Activated CD4-positive, CD25-positive, alpha-beta regulatory T cell treated with anti-CD3 and anti-CD28 coated beads, Interleukin-2, amount 50 U/mL, for 72 hours (primary cell): ENCODE measurements at places on chromosomes 5 and 9.

GRCh38 chr5:97480313-97480712 is 297.3 kb upstream of the RIOK2 start:
- no peak for DNase-seq

DNA sequence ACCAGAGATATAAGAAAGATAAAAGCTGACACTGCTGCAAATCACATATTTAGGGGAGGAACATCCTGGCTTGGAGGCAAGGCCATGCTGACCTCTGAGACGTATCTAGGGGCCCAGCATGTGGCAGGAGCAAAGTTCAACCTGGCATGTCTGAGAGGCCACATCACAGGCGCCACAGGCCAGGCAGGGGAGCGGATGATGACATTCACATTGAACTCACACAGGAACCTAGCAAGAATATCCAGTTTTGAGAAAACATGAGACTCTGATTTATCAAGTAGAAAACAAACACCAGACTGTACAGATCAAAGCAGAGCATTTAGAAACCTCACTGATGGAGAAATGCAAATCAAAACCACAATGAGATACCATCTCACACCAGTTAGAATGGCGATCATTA is 64.2 kb upstream of the STK32A start:
- DNase-seq, result no peak

GRCh38 chr5:179907556-179908324 is at the start of gene TBC1D9B:
Gene TBC1D9B, minus strand, starts transcription at chr5:179907897. Its CDS starts 76 bp downstream, at chr5:179907821.
- peak; percentile 74 for DNase-seq

DNA sequence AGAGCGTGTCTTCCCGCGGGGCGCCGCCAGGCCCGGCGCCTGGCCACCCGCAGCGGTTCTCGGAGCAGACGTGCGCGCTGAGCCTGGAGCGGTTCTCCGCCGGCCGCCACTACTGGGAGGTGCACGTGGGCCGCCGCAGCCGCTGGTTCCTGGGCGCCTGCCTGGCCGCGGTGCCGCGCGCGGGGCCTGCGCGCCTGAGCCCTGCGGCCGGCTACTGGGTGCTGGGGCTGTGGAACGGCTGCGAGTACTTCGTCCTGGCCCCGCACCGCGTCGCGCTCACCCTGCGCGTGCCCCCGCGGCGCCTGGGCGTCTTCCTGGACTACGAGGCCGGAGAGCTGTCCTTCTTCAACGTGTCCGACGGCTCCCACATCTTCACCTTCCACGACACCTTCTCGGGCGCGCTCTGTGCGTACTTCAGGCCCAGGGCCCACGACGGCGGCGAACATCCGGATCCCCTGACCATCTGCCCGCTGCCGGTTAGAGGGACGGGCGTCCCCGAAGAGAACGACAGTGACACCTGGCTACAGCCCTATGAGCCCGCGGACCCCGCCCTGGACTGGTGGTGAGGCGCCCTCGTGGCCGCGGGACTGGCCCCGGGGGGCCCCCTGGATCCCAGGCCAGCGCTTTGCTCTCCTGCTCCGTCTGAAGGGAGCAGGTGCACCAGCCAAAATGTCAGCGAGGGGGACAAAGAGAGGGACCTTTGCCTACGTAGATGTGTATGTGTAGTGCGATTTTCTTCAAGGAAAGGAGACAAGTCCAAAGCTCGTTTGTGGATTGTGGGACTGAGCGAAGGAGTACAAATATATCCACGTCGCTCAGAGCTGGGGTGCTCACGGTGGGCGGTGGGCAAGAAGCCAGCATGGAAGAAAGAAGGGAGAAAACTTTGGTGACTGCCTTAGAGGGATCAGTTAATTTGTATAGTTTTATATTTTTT is 19.5 kb downstream of the BTNL9 start:
- DNase-seq, result no peak

DNA sequence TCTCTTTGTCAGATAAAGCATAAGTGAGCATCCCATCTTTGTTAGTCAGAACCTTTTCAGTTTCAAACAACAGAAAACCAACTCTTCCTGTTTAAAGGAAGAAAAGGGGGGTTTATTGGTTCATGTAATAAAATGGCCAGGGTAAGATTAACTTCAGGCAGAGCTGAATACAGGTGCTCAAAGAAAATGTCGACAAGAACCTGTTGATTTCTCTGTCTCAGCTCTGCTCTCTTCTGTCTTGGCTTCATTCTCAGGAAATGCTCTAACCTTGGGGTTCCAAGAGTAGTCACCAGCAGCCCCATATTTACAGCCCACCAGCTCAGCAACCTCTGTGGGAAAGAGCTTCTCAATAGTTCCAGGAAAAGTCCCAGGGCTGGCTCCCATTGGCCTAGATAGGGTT is 25.2 kb downstream of the KCNIP1 start:
- no peak for DNase-seq

DNA sequence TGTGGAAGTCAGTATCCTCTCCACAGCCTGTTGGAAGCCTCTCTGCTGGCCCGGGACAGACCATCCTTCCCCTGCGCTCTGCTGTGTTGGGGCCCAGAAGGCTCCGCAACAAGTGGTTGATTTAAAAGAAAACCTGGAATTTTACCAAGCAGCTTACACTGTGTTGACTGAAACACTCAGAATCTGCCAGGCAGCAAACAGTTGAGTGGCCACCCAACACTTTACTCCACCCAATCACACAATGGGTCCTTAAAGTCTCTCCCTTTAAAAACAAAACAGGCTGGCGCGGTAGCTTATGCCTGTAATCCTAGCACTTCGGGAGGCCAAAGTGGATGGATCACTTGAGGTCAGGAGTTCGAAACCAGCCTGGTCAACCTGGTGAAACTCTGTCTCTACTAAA is 28.0 kb upstream of the DMRT3 start:
- DNase-seq, result no peak

DNA sequence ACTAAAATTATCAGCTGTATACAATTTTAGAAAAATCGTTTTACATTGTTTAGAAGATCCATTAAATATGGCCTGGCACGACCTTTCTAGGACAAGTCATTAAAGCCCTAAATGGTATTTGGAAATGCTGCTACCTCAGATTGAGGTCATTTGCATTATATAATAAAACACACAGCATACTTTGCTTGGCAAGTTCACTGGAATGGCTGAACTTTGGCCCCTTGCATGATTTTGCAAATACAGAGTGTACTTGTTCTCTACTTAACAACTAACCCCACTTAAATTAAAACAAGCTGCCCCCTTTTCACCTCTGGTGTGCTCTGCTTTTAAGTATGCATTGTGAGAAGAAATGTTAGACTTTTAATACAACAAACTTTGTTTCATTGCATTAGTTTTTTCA is 860.1 kb downstream of the PTPRD start:
- DNase-seq, result no peak

DNA sequence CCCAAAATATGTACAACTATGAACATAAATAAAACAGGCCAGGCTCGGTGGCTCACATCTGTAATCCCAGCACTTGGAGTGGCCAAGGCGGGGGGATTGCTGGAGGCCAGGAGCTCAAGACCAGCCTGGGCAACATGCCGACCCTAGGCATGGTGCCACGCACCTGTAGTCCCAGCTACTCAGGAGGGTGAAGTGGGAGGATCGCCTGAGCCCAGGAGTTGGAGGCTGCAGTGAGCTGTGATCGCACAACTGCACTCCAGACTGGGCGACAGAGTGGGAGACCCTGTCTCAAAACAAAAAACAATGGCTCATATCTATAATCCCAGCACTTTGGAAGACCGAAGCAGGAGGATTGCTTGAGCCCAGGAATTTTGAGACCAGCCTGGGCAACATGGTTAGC is 1.5 kb downstream of the HAUS6 start:
- no peak for DNase-seq

DNA sequence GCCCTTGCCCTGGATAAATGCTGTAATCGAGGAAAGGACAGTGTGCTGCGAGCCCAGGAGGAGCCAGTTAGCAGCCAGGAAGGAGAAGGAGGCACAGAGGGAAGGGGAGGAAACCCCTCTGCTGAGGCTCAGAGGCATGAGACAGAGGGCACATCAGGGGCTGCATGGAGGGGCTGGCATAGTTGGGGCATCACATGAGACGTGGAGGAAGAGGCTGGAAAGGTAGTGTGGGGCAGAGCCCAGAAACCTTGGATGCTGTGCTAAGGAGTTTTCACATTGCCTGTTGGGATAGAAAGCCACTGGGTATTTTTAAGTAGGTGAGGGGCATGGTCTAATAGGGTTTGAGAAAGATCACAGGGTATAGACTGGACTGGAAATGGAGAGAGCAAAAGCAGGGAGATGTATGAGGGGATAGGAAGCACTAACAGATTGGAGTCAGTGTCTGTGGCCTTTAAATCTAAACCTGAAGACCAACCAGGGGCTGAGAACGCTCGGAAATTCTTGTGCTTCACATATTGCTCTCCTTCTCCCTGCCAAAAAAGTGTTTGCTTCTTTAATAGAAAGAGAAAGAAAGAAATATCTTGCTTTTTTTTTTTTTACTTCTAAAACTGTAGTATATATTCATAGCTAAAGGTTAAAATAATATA is 33.0 kb upstream of the ANGPTL2 start:
- no peak for DNase-seq

GRCh38 chr5:67992923-67993322 is 222.6 kb upstream of the PIK3R1 start:
- no peak for DNase-seq
